Neural crest cell (in vitro differentiated cells): ENCODE measurements at places on chromosomes 5 and 9.

GRCh38 chr5:81906086-81906485 is 65.7 kb upstream of the ATG10 start:
- DNase-seq: no peak

DNA sequence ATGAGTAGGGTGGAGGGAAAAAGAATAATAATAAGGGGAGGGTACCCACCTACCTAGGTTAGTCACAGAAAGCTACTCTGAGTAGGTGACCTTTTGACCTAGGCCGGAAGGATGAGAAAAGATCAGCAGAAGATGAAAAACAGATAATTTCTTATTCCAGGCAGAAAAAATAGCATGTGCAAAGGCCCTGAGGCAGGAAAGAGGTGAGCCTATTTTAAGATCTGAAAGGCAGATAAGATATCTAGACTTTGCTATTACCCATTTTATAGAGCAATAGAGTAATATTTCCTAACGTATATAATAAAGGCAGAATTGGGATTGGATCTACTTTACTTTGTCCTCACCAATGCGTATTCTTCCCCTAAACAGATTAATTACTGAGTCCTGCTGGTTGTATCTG is 393.9 kb upstream of the MPDZ start:
- no peak for DNase-seq

DNA sequence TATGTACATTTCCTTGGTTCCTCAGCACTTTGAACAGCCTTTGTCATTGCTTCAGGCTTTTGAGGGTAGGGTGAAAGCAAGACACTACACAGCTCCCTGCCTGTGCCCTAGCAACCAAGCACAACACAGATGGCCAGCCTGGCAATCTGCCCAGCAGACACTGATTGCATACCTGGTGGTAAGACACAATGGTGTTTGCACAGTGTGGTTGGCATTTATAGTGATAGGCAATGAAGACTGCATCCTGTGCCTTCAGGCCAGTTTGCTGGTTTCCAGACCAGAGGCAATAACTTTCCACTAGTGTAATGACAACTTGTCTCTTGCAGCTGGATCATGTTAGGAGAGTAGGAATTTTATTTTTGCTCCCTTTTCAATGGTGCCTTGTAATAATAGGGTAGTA is 144.5 kb upstream of the TNC start:
- no peak for DNase-seq

DNA sequence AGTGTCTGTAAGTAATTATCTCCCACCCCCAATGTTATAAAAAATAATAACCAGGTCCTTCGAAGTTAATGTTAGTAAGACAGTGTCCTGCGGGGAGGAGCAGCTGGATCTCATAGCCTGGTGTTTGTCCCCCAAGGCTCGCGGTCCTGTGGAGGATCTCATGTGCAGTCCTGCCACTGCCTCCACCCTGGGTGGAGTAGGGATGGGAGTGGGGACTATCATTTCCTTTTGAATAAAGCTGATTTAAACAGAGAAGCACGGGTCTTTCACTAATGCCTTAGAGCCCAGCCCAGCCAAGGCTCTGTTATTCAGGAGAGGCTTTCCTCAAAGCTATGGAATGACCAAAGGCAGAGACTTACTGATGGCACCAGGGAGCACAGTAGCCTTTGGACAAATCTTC is 40.2 kb downstream of the SUB1 start:
- DNase-seq: no peak

- no peak for DNase-seq
Measured at GRCh38 chr9:89923961-89924504, 319.2 kb downstream of the GADD45G start.

- no peak for DNase-seq
Measured at GRCh38 chr9:73371801-73372200, 220.1 kb downstream of the ANXA1 start.

DNA sequence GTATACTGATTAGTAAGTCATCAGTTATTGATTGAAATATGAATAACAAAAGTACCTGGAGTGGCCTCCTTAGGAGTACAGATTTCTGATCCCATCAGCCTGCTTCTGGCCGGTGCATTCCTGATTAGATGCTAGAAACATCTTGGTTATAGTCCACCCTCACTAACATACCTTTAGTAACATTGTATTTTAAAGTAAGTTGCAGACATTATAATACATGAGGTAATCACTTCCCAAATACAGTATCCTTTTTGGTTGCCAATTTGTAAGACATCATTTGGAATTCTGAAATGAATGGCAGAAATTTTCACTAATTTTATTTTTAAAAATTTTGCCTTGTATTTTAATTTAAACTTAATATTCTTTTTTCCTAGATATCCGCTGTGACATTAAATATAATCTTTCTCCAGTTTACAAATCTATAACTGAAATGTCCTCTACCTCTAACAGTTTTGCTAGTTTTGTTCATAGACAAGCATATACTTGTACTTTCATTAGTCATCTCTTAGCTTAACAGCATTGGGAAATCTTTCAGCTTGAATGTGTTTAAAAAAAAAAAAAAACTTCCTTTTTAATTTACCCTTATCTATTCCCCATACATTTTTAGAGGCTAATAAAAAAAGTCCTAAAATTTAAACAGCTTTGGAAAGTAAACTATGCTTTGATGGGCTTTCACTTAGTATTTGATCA is 178.9 kb downstream of the XRCC4 start:
- DNase-seq: no peak

DNA sequence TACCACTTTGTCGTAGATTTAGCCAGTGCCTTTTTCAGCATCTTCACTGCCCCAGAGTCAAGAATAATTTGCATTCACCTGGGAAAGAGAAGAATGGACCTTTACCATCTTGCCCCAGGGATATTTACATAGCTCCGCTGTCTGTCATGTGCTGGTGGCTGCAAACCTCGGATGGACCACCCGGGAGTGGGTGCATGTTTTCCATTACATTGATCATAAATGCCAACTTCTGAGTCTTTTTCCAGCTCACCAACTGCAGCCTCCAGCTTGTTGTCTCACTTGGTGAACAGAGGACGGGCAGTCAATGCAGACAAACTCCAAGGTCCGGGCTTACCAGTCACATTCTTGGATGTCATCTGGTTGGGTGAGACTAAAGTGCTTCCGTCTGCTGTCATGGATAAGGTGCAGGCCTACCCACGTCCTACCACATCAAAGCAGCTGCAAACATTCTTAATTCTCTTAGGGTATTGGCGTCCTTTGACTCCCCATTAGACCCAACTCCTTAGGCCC is 155.8 kb upstream of the APC start:
- DNase-seq: no peak

DNA sequence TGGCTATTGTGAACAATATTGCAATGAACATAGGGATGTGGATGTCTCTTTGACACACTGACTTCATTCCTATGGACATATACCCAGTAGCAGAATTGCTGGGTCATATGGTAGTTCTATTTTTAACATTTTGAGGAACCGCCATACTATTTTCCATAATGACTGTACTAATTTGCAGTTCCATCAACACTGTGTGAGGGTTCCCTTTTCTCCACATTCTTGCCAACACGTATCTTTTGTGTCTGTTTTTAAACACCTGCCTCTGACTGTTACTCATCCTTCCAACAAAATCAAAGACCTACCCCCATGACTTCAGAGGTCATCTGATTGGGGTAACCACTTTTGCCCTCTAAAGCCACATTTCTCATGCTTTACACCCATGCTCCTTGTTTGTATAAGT is 133.5 kb downstream of the MED27 start:
- no peak for DNase-seq

- DNase-seq: no peak
Measured at GRCh38 chr9:132782037-132782436, 96.0 kb downstream of the AK8 start.

- no peak for DNase-seq
Measured at GRCh38 chr5:36874465-36874864, 2.1 kb upstream of the NIPBL start.

DNA sequence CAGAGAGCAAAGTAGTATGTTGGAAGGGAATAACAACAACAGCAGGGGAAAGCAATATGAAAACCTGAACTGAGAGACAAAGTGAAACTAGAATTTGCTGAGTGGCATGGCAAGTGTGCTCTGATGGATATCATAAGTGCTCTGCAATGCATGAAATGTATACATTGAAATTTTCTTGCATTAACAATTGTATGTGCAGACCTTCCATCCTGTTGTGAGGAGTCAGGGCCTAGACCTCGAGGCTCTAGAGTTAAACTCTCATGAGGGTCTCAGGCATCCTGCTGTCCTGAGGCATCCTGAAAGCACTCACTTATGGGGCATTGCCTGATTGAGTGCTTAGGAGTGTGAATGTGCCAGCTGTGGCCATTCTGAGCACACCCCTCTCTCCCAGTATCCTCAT is 1.1 kb downstream of the ECM2 start:
- DNase-seq: no peak

- no peak for DNase-seq
Measured at GRCh38 chr9:137250329-137251193, 525 bp upstream of the STPG3 start.
